Skeletal muscle tissue (tissue), 5 donors: ENCODE measurements at places on chromosomes 7 and 10. TPM values are rescaled to one million over a fixed set of nuclear protein-coding genes. Genes with fewer than 3 reads are reported as not detected.

The FXYD4 gene
- not detected for total RNA-seq

The ASIC3 gene
- not detected for total RNA-seq

The MUC12 gene
- not detected for total RNA-seq

The UBE2H gene
- total RNA-seq: 61.6 TPM

The LOXL4 gene
- 4.2 TPM for total RNA-seq

The GDF2 gene
- not detected for total RNA-seq

The ZNF467 gene
- 2.1 TPM for total RNA-seq

The GIMAP8 gene
- total RNA-seq: 12.0 TPM

The NMT2 gene
- total RNA-seq: 14.6 TPM
